ENCODE measurements at places on chromosomes 16 and 17.

DNA sequence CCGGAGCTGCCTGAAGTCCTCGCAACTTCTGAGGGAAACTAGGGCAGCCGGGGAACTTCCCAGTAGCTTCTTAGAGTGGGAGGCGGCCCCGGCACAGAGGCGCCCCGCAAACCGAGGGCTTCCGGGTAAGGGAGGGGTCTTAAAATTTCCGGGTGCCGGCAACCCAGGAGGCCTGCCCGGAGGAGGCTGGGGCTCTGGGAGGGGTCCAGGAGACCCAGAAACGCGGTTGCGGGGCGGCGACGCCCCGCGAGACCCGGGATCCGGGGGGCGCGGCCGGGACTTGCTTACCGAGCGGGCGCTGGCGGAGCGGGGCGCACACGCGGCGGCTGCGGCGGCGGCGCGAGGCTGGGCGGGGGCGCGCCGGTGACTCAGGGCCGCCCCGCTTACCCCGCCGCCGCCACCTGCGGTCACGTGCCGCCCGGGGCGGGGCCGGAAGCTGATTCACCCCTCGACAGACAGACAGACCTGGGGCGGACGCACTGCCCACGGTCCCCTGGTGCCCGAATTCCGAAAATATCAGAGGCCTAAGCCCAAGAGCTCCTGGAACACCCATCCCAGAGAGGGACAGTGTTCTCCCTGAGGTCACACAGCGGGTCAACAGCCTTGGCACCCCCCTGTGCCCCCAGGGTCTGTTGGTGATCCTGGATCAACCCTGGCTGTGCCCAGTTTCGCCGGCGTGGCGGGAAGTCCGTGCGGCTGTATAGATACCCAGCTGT lies at the start of gene FAM83G:
Gene FAM83G, minus strand, starts transcription at position 344 of the 716 bp plus-strand sequence. CDS start 723 bp downstream, outside the sequence.
- DNase-seq = no peak

- no peak for DNase-seq
Observed at GRCh38 chr16:66479661-66480264, 52.7 kb downstream of the BEAN1 start.

DNA sequence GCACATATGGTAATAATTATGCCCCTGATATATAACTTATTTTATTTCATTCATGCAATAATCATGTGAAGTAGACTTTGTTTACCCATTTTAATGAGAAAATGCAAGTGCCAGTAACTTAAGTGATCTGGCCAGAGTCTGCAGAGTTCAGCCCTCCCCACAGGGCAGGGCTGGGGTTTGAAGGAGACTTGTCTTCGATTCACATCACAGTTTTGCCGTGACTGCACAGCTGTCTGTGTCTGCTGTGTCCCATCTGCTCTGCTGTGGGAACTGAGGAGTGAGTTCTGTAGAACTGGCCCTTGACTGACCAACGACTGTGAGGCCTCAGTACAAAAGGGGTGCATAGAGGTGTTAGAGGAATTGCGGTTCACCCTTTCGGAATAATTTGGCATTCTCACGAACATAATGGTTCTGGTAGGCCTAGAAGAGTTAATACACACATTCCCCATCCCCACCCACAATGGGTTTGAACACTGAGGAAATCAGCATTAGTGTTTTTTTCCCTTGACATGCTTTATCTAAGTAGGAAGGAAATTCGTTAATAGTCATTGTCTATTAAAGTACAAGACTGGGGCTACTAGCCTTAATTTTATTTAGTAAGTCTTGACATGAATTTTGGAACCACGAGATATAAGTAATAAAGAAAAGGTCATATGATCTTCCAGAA lies 113.6 kb upstream of the MON1B start:
- DNase-seq = no peak

DNA sequence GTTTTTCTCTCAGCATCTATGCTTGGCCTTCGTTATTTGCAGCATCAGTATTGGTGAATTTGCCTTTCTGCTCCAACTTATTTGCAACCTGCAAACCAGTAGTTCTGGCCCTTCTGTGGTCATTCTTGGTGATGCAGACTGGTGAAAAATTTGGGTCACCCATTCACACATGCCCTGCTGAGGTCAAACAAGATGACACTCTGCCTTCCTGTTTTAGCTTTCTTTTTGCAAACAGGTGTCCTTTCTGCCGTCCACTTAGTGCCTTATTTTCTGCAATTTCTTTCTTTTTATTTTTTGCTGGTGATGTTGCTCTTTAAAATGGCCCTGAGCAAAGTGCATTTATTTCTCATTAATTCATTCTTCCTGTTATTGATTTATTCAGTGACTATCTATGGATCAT lies 31.3 kb downstream of the PLCG2 start:
- DNase-seq = no peak

GRCh38 chr17:69960755-69961154 lies 114.3 kb upstream of the KCNJ16 start:
- DNase-seq = no peak

DNA sequence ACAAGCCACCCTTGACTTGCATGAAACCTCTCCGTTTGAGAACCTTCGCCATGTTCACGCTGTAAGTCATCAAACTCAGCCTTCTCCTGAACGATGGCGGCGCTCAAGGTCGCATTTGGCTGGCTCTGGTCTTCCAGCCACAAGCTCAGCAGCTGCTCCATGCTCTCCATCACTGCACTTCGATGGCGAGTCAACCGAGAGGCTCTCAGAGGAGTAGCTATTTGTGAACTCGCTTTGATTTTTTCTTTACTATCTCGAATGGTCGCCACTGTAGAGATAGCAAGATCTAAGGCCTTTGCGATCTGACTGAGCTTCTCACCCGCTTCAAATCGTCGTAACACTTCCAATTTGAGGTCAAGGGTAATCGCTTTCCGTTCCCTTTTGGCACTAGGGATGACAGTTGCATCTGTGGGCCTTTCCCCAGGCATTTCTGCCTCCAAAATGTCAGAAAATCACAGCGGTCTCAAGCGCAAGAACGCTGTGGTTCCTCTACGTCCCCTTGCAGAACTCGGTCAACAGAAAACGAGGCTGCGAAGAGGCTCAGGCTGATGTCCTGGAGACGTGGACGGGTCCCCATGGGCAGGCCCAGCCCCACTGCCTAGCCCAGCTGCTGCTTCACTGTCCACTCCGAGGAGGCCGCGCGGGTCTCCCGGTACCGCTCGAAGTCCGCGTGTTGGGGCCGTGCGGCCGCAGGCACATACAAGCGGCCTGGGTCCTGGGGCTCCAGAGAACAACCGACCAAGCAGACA lies 23.1 kb downstream of the DEF8 start:
- no peak for DNase-seq

Measured in NCI-H187 treated with DMSO at 0.1 percent for 48 hours (cell line).